ENCODE measurements at places on chromosomes 3 and 15.

DNA sequence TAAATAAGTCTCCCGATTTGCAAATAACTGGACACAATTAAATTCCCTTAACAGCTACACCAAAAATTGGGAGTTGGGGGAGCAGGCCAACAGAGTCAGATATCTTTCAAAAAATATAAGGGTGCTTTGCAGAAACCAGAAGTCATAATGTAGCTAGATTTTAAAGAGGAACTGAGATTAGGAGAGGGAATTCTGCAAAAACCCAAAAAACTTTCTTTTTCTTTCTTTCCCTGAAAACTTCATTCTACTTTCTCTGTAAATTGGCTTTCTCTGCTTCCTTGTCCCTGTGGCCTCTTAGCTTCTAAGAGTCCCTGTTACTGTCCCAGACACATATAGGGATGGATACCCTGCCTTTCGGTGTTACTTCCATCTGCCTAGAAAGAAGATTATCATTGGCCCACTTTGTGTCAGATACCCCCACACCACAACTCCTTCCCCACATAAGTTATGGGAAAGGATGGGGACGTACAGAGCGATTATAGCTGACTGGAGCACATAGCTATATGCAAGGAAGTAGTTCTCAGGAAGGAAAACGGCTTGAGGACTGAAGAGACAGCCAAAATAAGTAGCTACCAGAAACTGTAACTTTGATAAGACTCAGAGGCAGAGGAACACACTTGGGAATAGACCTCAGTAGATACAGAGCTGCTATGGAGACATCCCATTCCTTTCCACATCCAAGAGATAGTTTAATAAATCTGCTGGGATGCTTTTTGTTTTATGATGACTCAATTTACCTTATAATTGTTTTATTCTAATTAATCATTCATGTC lies 129.1 kb upstream of the TGFBR2 start:
- no peak for DNase-seq

DNA sequence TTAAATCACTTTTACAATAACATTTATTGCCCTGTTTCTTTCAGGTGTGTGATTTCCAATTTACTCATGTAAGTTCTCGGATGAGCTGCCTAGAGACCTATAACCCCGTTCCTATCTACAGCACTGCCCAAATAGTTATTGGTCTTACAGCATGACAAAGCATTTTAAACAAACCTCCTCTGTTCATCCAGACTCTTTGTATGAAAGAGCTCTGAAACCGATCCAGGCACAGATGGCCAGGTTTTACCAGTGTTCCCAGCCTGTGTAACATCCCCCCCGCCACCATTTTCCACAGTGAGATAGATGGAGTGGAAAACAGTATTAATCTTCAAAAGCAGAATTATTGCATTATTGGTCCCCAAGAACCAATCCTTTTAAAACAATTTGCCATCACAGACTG lies 59.0 kb upstream of the SPTSSB start:
- DNase-seq: no peak

DNA sequence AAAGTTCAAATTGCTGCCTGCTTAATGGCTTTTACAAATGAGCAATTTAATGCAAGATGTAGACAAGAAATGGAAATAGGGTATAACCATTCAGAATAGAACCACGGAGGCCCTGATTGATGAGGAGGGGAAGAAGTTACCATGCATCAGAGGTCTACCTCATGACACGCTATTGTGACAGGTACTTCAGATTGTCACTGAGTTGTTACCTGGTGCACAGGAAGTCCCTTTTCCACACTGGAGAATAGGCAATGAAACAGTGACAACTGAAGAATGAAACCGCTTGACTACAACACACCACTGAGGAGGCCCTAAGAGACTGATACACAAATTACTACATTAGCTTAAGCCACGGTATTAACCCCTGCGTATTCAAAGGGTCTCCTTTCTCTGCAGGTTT lies 251.2 kb downstream of the RYR3 start:
- no peak for DNase-seq

DNA sequence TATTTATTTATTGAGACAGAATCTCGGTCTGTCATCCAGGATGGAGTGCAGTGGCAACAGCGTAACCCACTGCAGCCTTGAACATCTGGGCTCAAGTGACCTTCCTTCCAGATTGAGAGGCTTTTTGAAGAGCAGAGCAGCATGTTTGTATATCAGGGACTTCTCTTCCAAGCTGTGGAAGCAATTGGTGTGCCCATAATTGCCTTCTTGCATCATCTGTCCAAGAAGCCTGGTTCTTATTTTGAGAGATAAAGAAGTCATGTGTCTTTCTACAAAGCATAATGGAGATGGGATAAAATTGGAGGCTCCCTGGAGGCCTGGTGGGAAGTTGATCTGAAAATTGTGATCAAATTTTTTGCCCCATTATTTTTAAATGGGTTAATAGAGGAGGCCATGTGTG lies 183.8 kb upstream of the MCTP2 start:
- no peak for DNase-seq

DNA sequence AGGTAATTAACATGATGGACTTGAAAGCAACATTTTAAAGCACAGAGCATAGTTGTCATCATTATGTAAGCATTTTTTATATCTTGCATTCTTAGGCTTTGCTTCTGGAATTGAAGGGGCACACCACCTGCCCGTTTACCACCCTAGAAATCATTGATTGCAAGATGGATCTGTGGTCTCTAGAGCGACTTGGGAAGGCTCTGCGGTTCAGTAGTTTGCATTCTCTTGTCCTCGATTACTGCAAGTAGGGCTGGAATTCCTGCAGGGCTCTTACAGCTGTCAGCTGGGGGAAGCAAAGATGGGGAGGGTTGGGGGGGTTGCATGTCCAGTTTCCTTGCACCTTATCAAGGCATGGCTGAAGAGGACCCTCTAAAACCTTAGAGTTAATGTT lies 56.7 kb upstream of the RNF7 start:
- no peak for DNase-seq

DNA sequence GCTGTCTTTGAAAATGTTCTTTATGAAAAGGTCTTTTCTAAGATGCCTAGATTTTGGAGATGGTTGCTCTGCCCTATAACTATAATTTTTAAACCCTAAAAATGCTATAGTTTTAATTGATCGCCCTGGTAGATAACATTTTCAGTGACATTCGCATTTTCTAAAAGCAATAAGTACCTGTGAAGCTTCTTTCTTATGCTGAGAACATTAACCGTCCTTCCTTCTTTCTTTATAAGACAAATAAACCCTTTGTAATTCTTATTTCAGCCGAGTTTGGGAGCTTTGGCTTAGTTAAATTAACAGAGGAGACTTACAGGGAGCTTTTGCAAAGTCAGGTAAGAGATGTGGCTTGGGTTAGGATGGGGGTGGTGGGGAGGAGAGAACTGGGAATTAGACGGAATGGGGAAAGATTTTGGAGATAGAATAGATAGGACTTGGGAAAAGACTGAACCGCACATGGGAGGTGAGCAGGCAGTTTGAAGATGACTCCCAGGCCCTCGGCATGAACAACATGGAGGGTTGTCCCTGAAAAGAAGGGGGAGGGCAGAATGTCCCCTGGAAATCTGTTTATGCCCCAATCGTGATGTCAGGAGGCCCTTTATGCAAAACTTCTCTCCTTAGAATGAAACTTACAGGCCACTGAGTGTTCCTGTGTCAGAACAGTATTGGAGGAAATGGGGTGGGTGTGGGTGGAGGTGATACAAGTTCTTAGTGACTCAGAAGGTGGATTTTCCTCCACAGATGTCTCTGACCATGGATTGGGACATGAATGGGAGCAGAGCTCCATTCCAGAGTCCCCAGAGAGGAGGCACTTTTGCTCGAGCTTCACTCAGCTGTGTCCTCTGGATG lies 76.2 kb upstream of the LARS2 start:
- no peak for DNase-seq

GRCh38 chr15:57551715-57552677 lies 39.7 kb upstream of the MYZAP start:
- DNase-seq: peak; percentile 77

DNA sequence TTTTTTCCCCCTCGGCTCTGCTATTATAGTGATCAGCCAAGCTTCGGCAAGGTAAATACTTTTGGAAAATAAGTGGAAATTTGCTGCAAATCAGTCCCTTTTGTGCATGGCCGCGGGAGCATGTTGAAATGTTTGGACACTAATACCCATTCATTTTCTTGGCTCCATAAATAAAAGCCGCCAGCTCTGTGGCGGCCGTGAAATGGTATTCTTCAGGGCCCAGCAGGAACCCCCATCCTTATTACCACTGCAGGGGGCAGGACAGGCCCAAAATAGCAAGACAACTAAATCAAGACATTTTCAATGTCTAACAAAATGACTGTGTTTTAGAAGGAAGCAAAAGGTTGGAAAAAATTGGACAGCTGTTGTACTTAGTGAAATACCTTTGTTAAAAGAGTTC lies 362.3 kb downstream of the NR2F2 start:
- no peak for DNase-seq

DNA sequence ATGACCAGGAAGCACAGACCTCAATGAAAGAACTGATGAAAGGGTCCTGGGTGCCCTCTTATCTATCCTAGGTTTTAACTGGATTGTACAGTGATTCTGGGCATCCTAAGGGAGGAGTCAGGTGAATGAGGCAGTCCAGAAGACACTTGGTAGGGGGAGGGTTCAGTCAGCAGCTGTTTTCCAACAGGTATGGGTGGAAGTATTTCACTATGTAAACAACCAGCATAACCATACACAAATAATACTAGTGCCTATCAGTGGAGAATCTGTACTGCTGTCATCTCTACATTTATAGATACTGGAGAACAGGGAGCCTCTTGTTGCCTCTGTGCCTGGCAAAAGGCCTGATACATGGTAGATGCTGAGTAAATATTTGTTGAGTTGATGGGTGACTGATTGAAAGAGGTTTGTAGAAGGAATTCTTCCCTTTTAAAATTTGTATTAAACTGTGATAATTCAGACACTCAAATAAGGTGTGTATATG lies 328.5 kb downstream of the RBMS3 start:
- no peak for DNase-seq

GRCh38 chr3:127011270-127011992 lies 28.5 kb downstream of the PLXNA1 start:
- DNase-seq: no peak

DNA sequence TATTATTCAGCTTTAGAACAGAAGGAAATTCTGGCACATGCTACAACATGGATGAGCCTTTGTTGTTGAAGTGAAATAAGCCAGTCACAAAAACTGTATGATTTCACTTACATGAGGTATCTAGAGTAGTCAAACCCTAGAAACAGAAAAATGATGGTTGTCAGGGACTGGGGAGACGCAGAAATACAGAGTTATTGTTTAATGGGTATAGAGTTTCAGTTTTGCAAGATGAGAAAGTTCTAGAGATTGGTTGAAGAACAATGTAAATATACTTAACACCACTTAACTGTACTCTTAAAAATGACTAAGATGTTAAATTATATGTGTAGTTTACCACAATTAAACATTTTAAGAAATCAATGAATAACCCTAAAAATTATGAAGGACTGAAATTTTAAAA lies 15.8 kb downstream of the SPTSSB start:
- no peak for DNase-seq

GRCh38 chr3:126423191-126424038 lies 28.7 kb downstream of the CFAP100 start:
- DNase-seq: no peak

DNA sequence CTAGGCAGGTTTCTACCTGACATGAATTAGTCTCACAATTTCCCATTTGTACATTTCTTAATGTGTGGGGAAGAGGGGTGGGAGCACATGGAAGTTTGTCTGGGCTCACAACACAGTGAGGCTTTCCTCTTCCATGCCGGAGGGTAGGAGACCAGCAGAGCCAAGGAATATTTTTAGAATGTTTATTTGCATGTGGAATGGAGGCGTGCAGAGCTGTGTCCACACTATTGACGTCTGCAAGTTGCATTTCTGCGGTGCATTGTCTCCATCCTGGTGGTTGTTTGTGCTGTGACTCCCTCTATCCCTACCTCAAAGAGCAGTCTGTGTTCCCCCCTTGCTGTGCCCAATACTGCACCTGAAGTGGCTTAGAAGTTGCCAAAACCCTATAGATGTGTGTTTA lies 103.1 kb upstream of the LRTM1 start:
- DNase-seq: no peak

DNA sequence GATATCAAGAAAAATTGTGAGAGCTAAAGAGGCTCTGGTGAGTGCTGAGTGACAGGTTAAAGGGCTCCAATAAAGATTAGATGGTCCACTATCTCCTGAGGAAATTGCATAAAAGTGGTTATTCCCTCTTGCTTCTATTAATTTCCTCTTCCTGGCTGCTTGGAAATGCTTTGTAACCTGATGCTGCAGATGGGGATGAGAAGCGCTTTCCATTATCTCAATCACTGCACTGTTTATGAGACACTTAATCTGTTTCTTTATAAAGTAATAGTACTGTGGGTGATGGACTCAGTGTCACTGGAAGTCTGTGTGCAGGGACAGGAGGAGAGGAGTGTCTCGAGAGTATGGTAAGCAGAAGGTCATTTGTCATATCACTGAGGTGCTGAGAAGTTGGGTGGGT lies 305.3 kb downstream of the EPHB1 start:
- DNase-seq: no peak

DNA sequence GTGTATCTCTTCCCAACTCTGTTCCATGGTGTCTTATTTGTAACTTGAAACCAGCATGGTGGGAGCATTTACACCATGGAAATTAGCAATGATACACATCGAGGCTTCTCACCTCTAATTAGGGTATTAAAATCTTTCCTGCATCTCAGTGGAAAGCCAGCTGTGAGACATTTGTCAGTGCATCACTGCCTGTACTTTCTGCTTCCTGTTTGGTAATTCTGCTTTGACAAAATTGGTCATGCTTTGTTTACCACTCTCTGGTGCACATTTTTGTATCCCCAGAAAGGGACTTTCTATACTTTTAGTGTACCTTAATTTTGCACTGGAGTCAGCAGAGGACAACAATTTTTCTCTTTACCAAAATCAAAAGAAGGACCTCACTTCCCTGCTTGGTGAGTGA lies 402.1 kb downstream of the PDCD6IP start:
- no peak for DNase-seq

DNA sequence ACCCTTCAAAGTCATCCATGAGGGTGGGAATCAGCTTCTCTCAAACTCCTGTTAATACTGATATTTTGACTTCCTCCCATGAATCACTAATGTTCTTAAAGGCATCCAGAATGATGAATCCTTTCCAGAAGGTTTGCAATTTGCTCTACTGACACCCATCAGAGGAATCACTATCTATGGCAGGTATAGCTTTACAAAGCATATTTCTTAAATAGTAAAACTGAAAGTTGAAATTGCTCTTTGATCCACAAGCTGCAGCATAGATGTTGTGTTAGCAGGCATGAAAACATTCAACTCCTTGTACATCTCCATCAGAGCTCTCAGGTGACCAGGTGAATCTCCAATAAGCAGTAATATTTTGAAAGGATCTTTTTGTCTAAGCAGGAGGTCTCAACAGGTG lies 66.3 kb downstream of the B3GNT5 start:
- no peak for DNase-seq

GRCh38 chr3:56927855-56928254 lies 126.1 kb upstream of the ARHGEF3 start:
- DNase-seq: no peak
